ENCODE measurements at places on chromosomes 13 and 19.

DNA sequence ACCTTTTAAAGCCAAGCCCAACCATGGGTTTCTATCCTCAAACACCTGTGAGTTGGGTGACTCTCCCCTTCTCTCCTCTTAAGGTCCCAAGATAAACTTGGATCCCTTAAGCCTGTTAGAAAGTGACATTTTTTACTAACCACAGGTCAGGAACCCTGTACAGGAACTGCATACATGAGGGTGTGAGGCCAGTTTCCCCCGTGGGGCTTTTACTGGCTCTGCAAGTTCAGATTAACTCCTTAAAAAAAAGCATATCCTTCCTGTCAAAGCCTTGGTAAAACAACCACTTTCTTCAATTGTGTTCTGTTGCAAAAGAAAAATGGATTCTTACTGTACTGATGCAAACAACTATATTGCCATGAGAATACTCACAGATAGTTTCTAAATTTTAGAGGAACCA lies 2638.7 kb upstream of the PCDH20 start:
- no peak for DNase-seq

DNA sequence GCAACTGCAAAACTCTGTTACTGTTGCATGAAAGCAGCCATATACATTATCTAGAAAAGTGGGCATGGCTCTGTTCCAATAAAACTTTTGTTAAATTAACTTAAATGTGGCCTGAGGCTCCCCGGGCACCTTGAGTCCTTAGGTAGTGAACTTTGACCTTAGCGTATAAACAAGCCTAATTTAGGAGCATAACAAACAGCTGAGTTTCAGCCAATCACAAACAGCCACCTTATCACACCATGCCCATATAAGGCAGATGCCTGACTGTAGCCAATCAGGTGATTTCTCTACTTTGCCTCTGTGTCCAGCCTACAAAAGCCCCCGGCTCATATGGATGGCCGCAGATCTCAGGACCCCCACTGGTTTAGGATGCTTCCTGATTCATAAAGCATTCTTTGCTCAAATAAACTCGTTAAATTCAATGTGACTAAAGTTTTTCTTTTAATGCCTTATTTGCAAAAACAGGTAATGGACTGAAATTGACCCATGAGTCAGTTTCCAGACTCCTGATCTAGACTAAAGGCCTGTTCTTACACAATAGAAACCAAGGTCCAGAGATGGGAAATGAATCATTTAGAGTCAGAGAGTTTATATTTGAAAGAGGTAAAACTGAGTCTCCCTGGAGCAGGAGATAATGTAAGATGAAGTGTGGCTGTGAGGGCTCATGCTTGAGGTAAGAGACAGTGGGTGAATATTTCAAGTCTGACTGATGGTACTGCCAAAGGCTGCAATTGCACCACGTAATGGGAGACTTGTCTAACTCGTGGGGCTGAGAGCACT lies 130.2 kb downstream of the FGF9 start:
- DNase-seq = no peak

- DNase-seq = no peak
Observed at GRCh38 chr13:20121159-20121525, 39.7 kb downstream of the GJA3 start.

GRCh38 chr13:86601351-86601750 lies 802.1 kb upstream of the SLITRK6 start:
- DNase-seq = peak; percentile 19

DNA sequence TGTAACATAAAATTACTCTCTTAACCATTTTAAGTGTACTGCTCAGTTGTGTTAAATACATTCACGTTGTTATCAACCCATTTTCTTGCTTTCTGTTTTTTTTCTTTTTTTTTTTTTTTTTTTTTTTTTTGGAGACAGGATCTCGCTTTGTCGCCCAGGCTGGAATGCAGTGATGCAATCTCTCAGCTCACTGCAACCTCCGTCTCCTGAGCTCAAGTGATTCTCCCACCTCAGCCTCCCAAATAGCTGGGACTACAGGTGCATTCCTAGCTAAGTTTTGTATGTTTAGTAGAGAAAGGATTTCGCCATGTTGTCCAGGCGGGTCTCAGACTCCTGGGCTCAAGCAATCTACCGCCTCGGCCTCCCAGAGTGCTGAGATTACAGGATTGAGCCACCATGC lies 42.5 kb upstream of the C13orf42 start:
- DNase-seq = no peak

GRCh38 chr13:106153876-106154275 lies 381.6 kb downstream of the EFNB2 start:
- DNase-seq = no peak

DNA sequence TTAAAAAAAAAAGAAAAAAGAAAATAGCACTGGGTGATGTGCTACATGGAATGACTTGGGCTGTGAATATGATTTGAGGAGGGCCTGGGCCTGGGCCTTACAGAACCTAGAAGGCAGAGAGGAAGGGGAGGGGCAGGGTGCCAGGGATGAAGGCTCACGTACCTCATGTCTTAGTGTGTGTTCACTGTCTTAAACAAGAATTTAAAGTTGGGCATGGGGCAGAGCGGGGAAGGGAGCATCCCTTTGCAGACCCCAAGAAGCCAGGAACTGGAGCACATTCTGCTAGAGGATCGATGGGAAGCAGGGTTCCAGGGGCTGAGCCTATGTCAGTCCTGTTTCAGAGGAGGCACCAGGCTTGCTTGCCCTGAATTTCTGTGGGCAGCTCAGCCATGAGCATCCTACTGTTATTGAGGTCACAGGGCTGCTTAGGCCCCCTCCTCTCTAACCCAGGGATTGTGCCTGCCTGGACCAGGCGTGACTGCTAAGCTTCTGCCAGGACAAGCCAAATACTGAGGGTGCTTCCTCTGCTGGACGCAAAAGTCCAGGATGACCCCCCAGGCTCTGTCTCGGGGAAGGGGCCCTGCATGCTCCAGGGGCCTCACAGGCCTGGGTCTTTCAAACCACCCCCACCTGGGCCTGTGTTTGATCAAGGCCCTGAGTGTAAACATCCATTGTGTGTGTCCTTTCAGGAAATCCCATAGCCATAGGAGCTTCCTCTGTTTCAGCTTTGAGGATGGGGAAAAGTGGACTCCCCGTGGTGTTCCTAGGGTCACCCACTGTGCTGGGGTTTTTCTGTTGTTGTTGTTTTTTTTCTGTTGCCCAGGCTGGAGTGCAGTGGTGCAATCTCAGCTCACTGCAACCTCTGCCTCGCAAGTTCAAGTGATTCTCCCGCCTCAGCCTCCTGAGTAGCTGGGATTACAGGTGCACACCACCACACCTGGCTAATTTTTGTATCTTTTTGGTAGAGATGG lies 4.8 kb downstream of the LSR start:
- no peak for DNase-seq

GRCh38 chr19:42126574-42126973 lies 5.7 kb downstream of the POU2F2 start:
- no peak for DNase-seq

DNA sequence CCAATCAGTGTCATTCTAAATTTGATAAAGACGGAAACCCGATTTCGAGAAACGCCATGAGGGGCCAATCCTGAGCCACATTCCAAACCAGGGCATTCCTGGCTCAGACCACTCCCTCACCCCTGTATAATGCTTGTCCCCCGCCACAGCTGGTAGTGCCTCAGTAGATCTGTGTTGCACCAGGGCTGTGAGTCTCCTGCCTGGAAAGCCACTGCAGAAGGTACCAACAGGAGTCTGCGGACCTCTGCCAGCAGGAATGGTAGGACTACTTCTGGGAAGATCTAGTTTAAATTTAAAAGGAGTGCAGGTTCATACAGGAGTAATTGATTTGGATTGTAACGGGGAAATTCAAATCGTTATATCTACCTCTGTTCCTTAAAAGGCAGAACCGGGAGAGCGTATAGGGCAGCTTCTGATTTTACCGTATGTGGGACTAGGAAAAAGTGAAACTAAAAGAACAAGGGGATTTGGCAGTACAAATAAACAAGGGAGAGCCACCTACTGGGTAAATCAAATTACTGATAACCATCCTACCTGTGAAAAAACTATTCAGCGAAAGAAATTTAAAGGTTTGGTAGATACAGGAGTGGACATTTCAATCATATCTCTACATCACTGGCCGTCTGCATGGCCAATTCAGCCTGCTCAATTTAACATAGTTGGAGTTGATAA lies 20.8 kb upstream of the ZNF266 start:
- DNase-seq = no peak

GRCh38 chr19:5030822-5031221 lies 61.9 kb downstream of the KDM4B start:
- no peak for DNase-seq

DNA sequence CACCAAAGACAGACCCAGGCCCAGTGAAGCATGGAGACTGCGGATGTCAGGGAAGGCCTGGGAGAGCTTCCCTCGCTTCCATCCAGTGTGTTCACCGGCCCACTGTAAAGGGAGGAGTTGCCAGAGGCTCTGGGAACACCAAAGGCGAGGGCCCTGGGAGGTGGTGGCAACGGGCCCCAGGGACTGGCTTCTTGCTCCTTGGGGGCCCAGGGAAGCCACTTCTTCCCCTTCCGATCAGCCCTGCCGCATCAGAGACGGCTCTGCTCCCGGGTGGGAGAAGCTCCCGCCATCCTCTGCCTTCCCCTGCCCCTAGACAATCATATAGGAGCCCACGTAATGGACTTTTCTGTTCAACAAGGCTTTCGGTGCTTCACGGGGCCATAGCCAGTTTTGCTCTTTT lies 83.4 kb upstream of the GPR183 start:
- DNase-seq = no peak

DNA sequence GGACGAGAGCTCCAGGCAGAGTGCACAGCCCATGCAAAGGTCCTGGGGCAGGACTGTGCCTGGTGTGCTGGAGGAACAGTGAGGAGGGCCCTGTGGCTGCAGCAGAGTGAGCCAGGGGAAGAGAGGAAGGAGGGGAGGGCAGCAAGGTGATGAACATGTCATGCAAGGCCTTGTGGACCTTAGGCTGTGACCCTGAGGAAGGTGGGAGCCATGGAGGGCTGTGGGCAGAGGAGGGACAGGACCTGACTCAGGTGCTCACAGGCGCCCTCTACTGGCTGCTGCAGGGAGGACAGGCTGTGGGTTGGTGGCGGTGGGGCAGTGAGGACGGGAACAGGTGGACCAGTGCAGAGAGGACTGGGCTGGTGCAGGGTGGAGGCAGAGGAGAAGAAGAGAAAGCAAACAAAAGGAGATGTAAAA lies 170.3 kb downstream of the PTPRS start:
- DNase-seq = no peak

- DNase-seq = peak; percentile 86
Observed at GRCh38 chr13:28597641-28598040, 61.3 kb upstream of the POMP start.

DNA sequence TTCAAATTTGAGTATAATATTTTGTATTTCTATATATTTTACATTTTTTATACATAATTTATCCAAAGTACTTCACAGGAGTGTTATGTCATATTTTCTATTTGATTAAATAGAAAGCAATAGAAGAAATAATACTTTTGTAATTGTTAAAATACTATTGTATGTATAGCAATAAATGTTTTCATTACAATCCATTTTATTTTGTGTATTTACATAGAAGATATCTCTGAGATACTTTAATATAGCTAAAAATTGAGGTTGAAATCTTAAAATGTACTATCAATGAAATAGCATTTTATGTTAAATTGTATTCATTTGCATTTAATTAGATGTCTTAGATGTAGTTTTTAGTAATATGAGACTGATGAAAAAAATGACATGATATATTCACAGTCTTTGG lies 1109.6 kb upstream of the MIR17HG start:
- no peak for DNase-seq
